ENCODE measurements at places on chromosomes 7 and 10.

DNA sequence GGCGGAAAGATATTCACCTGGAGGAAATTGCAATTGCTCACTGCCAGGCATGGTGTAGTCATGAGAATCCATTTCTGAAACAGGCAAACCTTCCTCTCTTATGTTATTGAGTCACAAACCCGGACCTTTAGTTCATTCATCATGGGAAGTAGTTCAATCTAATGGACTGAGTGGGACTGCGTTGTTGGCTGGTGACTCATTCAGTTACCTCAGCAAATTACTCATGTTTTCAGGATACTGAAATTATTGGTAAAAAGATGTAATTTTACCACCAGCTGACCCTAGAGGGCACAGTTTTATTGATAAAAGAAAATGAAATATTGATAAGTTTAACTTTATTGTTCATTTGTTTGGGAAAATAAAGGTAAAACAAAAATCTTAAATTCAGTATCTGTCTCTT lies 1194.4 kb upstream of the SORCS1 start:
- DNase-seq: no peak

DNA sequence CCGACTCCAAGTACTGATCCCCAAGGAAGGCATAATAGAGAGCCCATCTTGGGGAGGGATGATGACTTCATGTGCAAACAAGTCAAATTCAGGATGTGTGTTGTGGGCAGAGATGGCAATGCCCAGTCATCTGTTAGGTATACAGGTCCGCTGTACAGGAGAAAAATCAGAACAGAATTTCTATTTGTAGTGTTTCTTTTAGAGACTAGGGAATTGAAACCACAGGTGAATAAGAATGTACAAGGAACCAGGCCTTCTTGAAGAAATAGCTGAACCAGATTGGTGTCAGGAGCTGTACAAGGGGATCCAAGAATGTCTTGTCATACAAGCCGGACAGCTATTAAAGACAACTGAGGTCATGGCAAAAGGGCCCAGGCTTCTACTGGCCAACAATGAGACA lies 147.9 kb downstream of the PFKFB3 start:
- DNase-seq: no peak

- DNase-seq: no peak
Measured at GRCh38 chr7:16606704-16607103, 38.9 kb downstream of the ANKMY2 start.

DNA sequence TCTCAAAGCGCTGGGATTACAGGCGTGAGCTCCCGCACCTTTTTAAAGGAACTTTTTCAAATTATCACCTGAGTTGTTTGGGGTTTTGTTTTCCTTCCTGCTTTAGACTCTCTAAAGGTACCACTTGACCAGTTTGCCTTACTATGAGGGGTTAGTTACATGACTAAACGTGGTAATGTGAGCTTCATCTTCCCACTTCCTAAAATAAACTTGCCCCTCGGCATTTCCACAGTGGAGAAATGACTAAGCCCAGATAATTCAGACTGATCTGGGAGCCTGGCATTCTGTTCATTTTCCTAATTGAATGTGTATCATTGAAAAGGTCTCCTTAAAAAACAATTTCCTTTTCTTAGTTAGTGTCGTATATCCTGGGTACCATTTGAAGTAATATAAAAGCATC lies 163.4 kb downstream of the PLXDC2 start:
- no peak for DNase-seq

DNA sequence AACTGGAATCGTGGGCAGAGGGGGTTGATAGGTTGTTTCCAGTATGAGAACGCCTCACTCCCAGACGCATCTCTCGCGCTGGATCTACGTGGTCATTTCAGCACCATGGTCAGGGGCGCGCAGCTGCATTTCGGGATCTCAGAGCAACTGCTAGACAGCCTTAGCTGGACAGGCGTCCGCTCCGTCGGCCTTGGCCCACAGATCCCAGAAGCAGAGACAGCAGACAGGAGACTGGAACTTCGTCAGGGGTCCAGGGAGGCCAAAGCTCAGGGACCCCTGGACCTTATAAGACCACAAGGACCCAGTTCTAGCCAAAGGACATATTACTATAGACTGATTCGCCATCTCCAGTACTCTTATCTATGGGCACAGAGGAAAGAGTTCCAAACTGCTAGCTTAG lies 5.3 kb downstream of the NEUROG3 start:
- peak; percentile 14 for DNase-seq

- no peak for DNase-seq
Measured at GRCh38 chr7:71817916-71818315, 594.2 kb downstream of the CALN1 start.

GRCh38 chr7:139576179-139576973 lies 52.9 kb downstream of the CLEC2L start:
- DNase-seq: no peak

DNA sequence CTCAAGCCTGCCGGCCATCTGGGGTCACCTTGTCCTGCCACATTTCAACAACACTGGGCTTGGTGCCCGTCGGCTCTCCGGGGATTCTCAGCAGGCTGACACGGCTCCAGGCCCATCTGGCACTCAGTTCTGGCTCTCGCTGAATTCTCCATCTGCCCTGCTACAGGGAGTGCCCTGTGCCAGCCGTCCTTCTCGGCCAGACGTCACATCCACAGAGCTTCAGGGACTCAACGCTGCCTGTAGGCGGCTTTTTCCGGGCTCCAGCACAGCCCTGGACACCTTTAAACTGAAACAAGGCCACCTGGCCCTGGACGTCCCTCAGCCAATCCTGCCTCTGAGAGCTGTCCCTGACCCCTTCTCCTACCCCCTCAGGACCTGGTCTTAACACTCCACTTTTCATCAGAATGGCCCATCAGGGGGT lies 43.0 kb downstream of the TMEM130 start:
- no peak for DNase-seq

GRCh38 chr10:75972491-75973276 lies 541.3 kb downstream of the LRMDA start:
- DNase-seq: no peak

DNA sequence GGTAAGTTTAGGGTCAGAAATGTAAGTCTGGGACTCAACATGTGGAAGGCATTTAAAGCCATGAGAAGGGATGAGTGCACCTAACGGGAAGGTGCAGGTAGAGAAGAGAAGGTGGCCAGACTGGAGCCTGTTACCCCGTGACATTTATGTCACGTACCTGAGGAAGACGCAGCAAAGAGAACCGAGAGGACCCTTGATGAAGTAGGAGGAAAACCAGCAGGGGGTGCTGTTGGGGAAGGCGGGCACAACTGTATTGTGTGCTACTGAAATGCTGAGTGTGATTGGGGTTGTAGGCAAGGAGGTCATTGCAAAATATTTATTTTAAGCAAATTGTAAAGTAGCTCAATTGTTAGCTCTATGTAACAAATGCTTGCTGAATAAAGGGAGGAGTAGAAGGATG lies 338.2 kb upstream of the PRKCQ start:
- DNase-seq: peak; percentile 73

GRCh38 chr7:142808461-142808801 lies 37.7 kb downstream of the PRSS2 start:
- DNase-seq: no peak

- DNase-seq: no peak
Measured at GRCh38 chr10:111078505-111079185, 1.8 kb downstream of the ADRA2A start.

DNA sequence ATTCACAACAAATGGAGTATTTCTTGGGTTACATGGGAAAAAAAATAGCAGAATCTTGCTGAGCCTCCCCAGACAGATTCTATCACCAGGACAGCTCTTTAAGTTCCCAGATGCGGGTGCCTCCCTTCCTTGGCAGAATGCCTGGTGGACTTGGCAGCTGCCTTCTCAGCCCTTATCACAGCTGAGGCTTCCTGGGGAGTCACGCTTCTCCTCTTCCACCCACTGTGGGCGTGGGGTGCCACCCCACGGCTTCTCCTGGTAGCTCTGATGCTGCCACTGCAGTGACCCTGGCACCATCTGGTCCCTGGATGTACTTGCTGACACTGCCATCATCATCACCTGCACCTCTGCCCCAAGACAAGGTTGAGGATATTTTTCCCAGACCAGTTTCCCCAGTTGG lies 16.2 kb upstream of the NME8 start:
- peak; percentile 16 for DNase-seq

DNA sequence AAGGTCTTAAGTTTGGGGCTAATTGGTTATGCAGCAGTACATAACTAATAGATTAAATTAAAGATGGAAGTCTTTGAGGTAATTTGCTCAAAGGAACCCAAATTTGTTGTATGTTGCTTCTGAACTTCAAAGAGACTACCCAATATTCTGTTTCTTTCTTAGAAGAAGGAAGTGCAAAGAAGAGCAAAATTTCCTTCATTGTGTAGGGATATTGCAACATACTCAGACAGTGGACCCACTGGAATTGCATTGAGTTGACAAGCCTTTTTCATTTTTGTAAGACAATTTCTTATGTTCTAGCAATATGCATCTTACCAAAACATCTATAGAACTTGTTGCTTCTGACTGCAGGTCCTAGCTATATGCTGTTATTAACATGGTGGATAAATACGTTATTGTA lies 527.8 kb downstream of the SH2D4B start:
- DNase-seq: no peak

DNA sequence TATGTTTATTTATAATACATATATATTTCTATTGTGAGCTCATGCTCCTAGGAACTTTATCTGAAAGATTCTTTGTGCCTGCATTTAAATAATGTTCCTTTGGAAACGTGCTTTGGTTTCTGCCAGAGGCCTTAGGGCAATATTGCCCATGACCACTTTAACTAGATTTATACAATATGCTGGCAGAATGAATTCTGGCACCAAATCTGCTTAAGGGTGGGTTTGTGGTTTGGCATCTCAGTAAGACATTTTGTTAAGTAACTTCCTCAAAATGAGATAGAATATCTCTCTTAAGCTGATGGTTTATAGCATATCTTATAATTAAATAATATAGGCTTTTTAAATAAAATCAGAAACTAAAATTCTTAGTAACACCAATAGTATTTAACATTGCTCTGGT lies 252.9 kb downstream of the RNLS start:
- DNase-seq: no peak

DNA sequence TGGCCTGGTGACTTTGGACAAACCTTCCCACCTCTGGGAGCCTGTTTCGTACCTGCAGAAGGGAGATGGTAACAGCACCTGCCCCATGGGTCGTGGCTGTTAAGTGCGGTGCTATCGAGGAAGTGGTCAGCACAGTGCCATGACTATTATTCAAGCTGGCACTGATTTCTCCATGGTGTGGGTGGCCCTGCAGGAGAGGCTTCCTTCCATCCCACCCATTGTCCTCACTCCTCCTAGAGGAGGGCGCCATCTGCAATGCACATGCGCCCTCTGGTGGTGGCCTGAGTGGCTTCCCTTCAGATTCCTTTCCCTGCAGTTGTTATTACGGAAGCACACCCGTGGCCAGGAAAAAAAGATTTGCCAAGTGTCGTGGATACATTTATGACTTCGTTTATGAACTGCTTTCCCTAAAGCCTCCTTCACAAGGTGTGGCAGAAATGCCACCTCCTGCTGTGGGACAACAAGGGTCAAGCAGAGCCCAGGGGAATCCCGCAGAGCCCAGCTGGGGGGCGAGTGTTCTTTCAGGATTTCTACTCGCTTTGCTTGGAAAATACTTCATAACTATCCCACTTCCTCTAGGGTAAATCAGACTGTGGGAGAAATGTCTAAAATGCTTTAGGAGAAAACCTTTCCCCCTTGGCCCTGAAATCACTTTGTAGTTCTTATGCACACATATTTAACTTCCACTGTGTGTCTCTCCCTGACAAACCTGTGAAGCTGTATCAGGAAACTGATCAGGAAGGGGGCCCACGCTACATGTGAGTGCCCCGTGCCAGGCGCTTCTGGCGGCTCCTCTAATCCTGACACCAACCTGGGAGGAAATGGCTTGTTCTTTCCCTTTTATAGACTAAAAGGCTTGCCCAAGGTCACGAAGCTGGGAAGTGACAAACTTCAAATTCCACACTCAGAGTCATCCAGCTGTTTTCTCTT lies 98.0 kb upstream of the ANLN start:
- DNase-seq: peak; percentile 71

GRCh38 chr10:15169555-15170401 lies 1.3 kb upstream of the NMT2 start:
- peak; percentile 74 for DNase-seq

DNA sequence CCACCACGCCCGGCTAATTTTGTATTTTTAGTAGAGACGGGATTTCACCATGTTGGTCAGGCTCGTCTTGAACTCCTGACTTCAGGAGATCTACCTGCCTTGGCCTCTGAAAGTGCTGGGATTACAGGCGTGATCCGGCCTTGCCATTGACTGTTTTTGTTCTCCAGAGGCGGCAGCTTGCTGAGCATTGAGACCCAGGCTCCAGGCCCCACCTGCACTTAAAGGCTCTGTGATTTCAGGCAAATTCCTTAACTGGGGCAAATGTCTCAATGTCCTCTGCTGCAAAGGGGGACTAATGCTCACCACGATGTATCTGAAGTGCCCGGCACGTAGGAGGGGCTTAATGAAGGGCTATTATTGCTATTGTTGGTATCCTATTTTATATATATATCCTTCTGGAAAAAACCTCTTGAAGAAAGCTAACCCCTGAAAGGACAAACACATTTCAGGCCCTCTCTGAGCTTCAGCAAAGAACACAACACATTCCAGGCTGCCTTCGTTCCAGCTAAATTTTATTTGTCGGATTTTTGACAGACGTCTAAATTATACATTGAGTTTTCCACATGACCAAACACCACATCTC lies 29.0 kb downstream of the TRIM8 start:
- DNase-seq: no peak

GRCh38 chr10:121457729-121458128 lies 140.5 kb downstream of the FGFR2 start:
- DNase-seq: no peak

DNA sequence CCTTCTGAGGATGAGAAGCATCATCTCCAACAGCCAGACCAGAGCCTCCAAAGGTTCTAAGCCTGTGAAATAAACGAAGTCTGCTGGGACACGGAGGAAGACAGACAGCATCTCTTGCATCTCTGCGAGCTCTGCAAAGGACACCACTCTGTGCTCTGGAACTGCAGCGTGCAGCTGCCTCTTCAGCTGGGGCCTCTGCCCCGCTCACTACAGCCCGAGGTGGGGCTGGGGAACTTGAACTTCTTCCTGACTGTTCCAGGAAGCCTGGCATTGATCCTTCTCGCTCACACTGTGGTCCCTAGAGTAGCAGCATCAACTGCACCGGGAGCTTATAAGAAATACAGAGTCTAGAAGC lies 163.3 kb downstream of the USP6NL start:
- no peak for DNase-seq

GRCh38 chr7:4629287-4629895 lies 52.7 kb upstream of the FOXK1 start:
- no peak for DNase-seq

DNA sequence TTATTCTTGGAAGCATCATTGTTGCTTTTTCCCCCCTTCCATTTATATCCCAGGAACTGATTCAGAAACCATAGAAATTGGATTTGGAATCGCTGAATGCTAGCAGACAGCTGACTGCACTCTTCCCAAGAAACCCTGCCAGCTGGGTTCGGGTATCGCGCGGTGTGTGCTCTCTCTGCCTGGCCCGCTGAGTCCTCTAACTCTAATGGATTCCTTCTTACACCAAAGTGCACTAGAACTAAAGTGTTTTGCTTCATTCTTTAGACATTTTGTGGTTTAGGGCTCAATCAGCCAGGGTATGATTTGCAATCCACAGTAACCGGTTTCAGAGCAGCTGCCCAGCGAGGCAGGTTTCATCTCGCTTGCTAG lies 92.2 kb downstream of the EGFR start:
- DNase-seq: no peak

- no peak for DNase-seq
Measured at GRCh38 chr7:157713591-157713990, 376.8 kb downstream of the DNAJB6 start.

- no peak for DNase-seq
Measured at GRCh38 chr7:139304517-139304916, 36.6 kb upstream of the FMC1 start.

GRCh38 chr10:29860166-29860565 lies 199.2 kb downstream of the JCAD start:
- no peak for DNase-seq

Data from CD4-positive, alpha-beta T cell treated with Interleukin-21 for 1 hour (primary cell).